ENCODE measurements at places on chromosomes 2 and 18.

DNA sequence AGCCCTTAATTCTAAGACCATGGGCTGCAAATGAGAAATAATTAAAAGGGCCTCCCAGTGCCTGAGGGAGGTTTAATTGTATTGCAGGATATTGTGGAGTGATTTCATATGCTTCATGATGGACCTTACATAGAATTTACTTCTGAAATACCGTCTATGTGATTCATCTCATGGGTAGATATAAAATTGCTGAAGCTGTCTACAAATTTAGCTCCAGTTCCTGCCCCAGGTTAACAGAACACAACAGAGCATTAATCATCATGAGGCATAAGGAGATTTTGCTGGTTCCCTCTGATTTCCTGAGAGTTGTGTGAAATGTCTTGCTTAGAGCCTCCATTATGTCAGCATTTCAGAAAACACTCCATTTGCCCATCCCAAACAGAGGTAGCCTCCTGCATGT lies 770 bp downstream of the UPP2 start:
- DNase-seq, result no peak

DNA sequence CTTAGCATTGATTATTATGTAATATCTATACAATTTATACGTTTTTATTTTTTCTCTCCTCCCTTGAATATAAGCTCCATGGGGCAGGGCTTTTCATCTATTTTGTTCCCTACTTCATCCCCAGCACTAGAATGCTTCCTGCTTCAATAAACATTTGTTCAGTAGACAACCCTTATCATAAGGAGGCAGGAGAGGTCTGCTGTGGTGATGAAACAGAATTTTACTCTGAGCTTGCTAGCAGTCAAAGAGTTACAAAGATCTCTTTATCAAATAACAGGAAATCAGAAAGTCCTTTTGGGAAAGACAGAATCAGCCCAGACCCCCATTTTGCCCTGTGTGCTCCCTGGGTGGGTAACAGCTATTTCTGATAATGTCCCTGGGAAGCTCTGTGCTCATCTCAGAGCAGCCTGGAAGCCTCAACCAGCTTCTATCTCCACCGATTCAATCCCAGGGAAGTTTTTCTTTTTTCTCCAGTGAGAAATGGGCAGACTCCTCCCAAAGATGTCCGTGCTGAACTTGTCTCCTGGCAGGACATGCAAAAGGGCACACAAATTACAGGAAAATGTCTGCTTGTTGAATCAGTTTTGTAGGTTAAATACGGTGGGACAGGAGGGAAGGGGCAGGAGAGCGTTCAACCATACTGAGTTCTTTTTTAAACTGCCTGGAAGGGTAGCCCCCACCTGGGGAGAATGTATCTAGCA lies 84.7 kb upstream of the PKDCC start:
- no peak for DNase-seq

GRCh38 chr2:149422991-149423338 lies 92.6 kb downstream of the LYPD6 start:
- no peak for DNase-seq

DNA sequence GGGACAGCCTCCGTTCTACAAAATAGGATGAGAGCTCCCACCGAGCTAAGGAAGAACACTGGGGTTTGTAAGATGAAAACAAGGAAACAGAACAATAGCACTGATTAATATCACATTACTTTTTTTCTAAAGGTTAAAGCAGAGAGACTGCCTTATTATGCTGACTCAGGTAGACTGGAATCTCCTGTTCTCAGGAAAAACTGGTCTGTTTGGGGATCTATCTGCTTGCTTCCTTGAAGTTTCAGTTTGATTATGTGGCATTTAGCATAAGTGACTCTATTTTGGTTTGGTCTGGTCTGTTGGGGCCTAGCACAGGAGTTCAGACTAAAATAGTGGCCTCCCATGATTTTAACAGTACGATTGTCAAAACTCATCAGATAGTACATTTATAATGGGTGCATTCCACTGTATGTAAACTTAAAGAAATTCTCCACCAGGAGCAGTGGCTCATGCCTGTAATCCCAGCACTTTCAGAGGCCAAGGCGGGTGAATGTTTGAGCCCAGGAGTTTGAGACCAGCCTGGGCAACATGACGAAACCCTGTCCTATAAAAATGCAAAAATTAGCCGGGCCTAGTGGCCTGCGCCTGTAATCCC lies 64.1 kb upstream of the NDUFV2 start:
- no peak for DNase-seq

GRCh38 chr2:55899881-55900280 lies 23.7 kb downstream of the EFEMP1 start:
- no peak for DNase-seq

DNA sequence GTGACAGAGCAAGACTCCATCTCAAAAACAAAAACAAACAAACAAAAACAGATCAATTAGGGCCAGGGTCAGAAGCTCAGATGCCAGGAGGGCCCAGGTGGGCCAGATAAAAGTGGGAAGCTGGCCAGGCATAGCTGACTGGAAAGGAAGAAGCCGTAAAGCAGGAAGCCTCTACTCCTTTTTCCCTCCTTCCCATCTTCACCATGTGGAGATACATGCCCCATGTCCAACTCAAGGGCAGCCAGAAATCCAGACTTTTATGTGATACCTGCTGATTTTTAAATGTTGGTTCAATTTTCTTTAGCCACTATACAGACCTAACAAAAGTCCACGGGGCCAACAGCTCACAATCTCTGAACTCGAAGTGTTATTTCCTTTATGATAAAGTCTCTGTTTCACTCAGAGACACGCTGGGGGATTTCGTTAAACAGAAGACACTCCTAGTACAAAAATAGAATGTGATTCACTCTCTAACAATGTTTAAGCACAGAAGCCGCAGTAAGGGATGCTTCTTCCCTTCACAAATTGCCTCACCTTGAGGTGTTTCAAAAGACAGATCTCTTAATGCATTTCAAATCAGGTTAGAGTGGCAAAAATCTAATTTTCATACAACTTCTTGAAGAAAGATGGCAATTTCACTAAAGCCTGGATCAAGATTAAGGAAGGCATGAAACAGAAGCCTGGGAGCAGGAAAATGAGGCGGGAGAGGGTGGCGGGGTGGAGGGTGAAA lies 14.0 kb downstream of the TMEM247 start:
- DNase-seq, result peak; percentile 80

DNA sequence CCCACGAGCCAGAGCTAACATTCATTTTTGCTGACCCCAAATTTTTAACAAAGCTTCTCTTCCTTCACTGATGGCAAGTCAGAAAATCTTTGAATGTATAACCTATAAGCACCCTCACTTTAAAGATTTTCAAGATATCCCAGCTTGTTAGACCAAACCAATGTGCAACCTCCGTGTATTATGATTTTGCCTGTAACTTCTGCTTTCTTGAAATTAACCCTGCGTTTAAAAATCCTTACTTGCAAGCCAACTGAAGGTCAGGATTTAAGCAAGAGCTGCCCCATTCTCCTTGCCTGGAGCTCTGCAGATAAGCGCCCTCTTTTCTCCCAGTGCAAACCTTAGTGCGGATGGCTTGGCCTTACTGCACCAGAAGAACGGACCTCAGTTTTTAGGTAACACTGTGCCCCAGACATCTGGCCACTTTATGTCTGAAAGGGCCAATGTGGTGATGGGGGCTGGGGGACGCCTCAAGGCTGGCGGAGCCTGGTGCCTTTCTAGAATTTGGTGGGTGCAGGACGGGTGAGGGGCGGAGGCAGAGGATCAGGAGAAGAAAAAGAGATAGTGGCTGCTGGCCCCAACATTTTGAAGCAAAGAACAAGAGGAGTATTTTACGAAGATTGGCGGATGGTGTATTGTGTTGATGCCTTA lies 805 bp upstream of the TNFRSF11A start:
- DNase-seq, result no peak

- DNase-seq, result no peak
Observed at GRCh38 chr2:225920621-225921220, 521.2 kb downstream of the NYAP2 start.

DNA sequence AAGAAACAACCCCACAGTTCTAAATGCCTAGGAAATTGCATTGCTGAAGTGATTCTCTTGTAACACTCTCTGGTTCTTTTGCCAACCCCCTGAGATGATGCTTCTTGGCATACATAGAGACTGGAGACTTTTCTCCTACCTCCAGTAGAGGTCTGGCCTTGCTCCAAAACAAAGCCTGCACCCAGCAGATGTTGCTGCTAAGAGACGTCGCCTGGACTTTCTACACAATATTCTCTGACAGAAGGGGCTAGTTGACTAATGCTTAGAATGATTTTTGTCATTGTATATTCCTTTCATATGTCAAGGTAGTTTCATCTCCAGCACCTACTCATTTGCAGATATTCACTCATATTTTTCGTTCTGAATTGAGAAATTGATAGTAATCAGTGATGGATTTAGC lies 24.6 kb downstream of the SOWAHC start:
- no peak for DNase-seq

DNA sequence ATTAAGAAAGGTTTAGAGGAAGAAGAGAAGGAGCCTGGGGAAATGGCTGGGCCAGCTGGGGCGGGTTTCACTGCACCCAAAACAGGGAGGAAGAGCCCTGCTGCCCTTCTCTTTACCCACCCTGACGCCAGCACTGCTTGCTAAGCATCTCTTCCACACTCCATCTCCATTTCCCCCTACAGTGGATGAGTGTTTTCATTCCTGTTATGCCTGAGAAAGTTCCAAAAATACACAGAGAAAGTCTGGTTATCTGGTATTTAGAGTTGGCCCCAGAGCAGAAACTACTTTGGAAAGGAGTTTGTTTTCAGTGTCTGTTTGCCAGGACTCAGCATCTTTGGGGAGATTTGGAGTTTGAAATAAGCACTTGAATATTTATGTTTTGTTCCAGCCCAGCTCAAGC lies 451.0 kb downstream of the SLC4A3 start:
- no peak for DNase-seq

GRCh38 chr18:5704847-5705246 lies 161.1 kb upstream of the EPB41L3 start:
- no peak for DNase-seq

DNA sequence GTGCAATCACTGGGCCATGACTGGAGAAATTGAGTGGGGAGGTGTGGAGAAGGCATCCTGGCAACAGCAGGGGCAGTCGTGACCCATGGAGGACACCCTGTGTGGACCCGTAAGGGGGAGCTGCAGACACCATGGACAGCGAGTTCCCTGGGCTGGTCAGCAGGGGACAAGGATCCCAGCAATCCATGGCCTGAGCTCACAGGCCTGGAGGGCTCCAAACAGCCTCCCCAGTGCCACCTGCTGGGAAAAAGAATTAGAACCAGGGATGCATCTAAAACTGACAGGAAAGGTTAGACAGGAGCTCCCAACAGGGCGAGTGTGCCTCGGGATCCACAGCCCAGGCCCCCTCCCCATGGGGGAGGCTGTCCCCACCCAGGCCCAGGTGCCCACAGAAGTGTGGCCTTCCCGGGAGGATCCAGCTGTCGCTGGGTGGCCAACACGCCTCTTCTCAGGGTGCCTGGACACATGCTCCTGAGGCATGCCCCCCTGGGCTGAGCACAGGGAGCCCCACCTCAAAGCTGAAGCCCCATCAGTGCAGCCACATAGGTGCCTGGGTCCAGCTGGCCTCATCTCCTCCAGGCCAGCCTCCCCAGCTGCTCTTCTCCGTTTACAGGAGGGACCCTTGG lies 20.5 kb upstream of the KIF1A start:
- DNase-seq, result peak; percentile 62

- no peak for DNase-seq
Observed at GRCh38 chr18:58103339-58103985, 59.4 kb downstream of the NEDD4L start.

GRCh38 chr2:148162871-148163270 lies 142.0 kb downstream of the MBD5 start:
- no peak for DNase-seq

- DNase-seq, result no peak
Observed at GRCh38 chr2:76748581-76749296, 773.4 kb downstream of the LRRTM4 start.

DNA sequence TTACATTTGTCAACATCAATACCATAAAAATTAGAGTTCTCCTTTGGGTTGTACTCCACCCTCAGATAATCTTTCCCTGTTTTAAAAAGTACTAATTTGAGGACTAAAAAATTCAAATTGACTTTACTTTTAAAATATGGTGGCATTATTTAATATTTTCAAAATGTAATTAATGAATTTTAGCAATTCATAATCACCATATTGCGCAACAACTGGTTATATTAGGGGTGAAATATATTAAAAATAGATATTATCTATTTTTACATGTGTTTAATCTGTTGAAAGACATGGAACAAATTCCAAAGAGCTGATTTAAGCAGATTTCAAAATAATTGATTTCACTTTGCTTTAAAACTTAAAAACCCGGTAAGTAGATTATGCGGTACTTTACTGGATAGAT lies 236.6 kb upstream of the NOL4 start:
- DNase-seq, result no peak

DNA sequence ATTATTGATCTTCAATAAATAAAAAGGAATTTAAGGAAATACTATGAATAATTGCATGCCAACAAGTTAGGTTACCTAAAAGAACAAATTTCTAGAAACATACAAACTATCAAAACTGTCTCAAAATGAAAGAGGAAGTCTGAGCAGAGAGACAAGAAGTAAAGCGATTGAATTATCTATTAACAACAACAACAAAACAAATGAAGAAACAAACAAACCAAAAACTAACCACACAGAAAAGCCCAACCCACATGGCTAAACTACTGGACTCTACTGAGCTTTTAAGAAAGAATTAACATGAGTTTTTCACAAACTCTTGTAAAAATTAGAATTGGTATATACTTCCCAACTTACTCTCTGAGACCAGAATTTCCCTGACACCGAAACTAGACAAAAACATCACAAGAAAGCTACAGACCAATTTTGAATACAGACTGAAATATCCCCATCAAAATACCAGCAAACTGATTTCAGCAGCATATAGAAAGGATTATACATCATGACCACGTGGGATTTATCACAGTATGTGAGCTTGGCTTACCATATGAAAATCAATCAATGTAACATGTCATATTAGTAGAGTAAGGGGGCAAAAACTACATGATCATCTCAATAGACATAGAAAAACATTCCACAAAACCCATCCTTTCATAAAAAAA lies 16.6 kb upstream of the GALNT1 start:
- DNase-seq, result peak; percentile 19

DNA sequence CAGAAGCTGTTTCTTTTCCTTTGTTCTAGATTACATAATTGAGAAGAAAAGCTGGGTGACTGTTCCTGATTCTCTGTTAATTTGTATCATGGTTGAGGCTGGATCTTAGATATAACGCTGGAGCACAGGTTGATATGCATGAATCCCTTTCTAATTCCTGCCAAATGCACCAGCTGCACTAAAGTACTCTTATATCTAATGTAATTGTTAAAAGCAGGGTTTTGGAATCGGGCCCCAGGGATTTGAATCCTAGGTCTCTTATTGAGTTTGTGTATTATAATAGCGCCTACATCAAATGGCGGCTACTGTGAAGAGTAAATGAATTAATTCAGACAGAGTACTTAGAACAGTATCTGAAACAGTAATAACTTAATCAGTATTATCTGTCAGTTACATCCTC lies 80.4 kb downstream of the MC4R start:
- no peak for DNase-seq

Data from GM10248 (cell line).